ENCODE measurements at places on chromosomes 16 and 17.

GRCh38 chr17:40873801-40874200 lies 6.8 kb upstream of the KRT12 start:
- DNase-seq: no peak

- DNase-seq: no peak
Measured at GRCh38 chr17:16937431-16937830, 34.5 kb downstream of the TNFRSF13B start.

GRCh38 chr17:32569171-32570080 lies 82.6 kb downstream of the CDK5R1 start:
- DNase-seq: no peak

GRCh38 chr17:74190154-74190553 lies 13.3 kb upstream of the RPL38 start:
- DNase-seq: no peak

GRCh38 chr16:58366247-58367031 lies 25.8 kb upstream of the GINS3 start:
- no peak for DNase-seq

- DNase-seq: peak; percentile 25
Measured at GRCh38 chr17:35214192-35214591, 20.0 kb upstream of the SLC35G3 start.

DNA sequence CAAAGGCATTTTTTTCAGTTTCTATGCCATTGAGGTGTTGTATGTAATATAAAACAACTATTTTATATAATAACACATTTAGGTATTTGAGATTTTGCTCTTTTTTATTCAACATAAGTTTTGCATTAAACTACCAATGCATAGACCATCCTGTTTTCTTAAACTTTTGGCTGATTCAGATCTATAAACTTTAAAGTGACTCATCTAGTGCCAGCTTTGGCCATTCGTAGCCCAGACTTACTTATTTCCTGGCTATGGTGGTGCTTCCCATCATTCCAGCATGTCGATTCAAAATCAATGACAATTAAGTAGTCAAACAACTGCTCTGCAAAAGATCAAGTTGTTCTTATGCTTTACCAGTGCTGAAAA lies 3.1 kb downstream of the ERI2 start:
- DNase-seq: no peak

GRCh38 chr16:15949210-15950160 lies at the start of gene ABCC1:
Gene ABCC1 (plus strand): TSS chr16:15949616. CDS start chr16:15949752, 136 bp downstream.
- peak; percentile 62 for DNase-seq

GRCh38 chr17:82060614-82061013 lies 5.0 kb downstream of the DUS1L start:
- no peak for DNase-seq

DNA sequence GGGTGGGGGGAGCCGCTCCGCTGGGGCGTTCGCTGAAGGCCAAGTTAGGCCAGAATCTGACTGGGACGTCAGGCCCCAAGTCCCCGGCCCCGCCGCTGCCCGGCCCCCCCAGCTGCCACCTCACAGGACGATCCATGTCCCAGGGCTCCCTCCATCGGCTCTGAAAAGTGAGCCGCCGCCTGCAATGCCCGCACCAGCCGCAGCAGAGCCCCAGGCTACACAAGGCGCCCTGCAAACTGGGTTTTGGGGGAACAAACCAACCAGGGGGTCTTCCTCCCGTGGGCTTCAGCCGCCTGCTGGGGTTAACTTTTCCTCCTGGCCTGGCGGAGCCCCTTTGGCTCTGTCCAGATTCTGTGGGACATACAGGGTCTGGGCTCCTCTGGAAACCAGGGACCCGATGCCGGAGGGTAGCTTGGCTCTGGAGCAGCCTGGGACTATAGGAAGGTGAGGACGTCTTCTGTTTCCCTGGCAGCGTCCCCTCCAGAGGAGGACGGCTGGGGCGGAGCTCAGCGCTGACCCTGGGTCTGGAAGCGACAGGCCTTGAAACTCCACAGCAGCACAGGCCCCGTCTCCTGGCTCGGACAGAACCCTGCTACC lies 835 bp downstream of the NME4 start:
- DNase-seq: peak; percentile 24

DNA sequence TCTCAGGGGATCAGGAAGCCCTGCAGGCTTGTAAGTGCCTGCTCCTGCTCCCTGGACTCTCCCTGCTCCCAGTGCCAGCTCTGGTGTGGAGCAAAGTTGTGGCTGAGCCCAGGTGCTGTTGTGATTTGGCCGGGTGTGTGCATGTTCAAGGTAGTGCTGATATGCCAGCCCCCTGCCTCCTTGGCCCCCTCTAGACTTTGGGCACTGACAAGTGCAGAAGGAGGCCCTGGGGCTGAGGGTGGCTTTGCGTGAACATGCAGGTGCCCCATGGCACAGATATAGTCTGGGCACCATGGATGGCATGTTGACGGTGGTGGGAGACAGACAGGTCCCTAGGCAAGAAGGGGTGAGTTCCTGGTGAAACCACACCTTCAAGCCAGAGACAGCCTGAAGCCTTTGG lies 441.6 kb upstream of the CDH8 start:
- DNase-seq: no peak

DNA sequence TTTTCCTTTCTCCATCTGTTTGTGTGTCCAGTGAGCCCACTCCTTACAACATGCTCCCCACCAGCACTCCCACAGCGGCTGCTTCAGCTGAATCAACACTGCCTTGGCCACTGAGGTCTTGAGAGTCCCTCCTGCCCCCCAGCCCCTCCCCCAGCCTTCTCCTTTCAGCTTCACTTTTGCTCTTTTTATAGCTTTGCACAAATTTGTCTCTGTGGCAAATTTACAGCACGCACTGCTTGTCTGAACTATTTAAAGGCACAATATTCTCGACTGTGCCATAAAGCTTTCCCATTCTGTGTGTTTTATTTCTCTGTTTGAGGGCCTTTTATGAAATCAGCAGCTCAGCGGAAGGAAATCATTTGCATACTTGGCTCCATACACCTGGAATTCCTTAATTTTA lies 579.3 kb downstream of the TOX3 start:
- DNase-seq: no peak

DNA sequence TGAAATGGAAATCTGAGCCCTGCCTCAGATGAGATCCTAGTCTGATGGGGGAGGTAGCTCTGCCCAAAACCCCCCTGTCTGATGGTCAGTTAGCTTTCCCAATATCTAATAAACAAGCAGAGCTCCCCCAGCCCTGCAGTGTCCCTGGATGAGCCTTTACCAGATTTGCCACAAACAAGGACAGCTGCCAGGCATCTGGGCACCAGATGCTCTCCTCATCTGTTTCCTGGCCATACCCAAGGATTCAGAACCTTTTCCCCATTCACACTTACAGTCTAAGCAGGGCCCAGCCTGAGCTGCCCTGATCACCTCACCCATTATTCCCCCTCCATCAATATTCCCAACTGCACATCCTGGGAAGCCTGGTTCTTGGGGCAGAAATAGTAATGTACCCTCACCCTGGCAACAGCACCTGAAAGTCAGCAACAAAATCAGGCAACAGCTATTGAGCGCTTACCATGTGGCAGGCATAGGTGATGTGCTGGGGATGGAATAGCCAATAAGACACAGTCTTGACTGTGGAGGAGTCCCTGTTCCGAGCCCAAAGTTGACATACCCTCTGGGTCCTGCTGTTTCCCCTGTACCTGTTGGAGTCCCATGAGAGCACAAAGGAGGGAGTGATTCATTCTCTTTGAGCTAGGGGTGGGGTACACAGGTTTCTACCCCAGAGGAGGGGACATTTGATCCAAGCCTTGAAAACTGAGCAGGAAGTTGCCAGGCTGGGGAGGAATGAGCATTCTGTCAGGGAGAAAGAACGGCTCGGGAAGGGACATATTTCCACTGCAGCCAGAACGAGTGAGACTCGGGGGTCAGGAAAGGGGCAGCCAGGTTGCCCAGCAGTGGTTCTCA lies 147.4 kb downstream of the TMEM132E start:
- no peak for DNase-seq

GRCh38 chr17:42387661-42388380 lies 421 bp downstream of the STAT3 start:
- DNase-seq: peak; percentile 38
